ENCODE measurements at places on chromosomes 7 and 10. TPM values are rescaled to one million over a fixed set of nuclear protein-coding genes. Genes with fewer than 3 reads are reported as not detected.

Gene TBX20
- total RNA-seq: 0.27 TPM

Gene EVX1
- 0.32 TPM for total RNA-seq

Gene BTBD16
- total RNA-seq: 0.13 TPM

Gene HOXA7
- total RNA-seq: 21.9 TPM

Gene SKIDA1
- 0.10 TPM for total RNA-seq

Gene DRGX
- 0.16 TPM for total RNA-seq

Gene GRM3
- total RNA-seq: not detected

Gene FGF8
- total RNA-seq: not detected

Gene OR2A5
- not detected for total RNA-seq

Gene TMEM273
- 5.1 TPM for total RNA-seq

Gene LIPM
- total RNA-seq: not detected

Gene PPP1R9A
- total RNA-seq: 20.2 TPM

DNA sequence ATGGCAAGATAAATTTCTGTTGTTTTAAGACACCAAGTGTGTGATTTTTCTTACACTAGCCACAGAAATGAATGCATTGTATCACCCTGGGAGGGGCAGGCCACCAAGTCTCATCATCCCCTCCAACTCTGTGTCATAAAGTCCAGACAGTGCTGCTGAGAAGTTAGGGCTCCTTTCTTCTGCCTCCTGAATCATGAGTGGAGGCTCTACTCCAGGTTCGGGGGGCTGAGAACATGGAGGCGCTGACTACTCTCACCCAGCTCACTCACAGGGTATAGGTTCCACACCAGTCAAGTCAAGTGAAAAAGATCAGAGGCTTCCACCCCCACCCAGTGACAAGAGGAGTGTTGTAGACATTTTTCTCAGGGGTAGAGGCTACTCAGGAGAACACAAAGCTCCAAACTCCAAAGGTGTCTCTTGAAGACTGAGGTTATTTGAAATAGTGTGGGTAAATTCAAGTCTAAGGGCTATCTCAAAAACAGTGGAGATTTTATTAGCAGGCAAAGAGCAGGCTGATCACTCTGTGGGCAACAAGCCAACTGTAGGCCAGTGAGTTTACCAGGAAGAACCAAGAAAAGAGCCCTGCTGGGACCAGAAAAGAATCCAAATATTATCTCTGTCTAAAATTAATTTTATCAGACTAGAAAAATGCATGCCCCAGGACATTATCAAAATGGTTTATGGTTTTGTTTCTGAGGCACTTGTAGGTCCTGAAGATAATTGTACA is 118.6 kb upstream of the RET start:
- H3K4me3 ChIP-seq: no peak overlapping the region
- peak; percentile 12 for DNase-seq
- H3K27me3 ChIP-seq: no peaks in the 10 kb centered on the region

DNA sequence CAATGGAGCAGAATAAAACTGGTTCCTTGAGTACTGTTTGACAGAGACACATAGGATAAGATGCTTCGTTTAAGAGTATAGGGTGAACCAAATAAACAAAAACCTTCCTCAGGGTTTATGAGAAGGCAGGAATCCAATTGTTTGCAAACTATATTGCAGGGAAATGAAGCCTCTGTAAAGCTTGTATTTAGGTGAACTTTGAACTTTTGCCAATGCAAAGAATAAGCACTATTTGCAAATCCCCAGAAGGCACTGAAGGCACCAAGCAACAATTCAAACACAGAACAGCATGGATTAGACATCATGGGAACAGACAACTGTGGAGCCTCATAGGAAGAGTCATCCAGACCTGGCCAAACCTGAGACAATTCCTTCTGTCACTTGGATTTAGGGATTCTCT is 47.1 kb upstream of the WASL start:
- peak overlapping the region; percentile 74 for H3K27ac ChIP-seq
- H3K4me3 ChIP-seq: no peak overlapping the region
- H3K27me3 ChIP-seq: no peaks in the 10 kb centered on the region
- no peaks in the 10 kb centered on the region for H3K36me3 ChIP-seq
- no peak for DNase-seq
- H3K4me1 ChIP-seq: peaks cover 4% of the 10 kb centered on the region

GRCh38 chr10:116866987-116867595 is 17.8 kb downstream of the ENO4 start:
- DNase-seq: no peak
- no peaks in the 10 kb centered on the region for H3K27me3 ChIP-seq
- no peak overlapping the region for H3K4me3 ChIP-seq
- H3K27ac ChIP-seq: no peak overlapping the region
- no peaks in the 10 kb centered on the region for H3K36me3 ChIP-seq

GRCh38 chr10:77266242-77266641 is 371.4 kb downstream of the KCNMA1 start:
- H3K36me3 ChIP-seq: no peaks in the 10 kb centered on the region
- H3K27ac ChIP-seq: no peak overlapping the region
- no peak for DNase-seq
- no peaks in the 10 kb centered on the region for H3K27me3 ChIP-seq
- H3K4me1 ChIP-seq: no peaks in the 10 kb centered on the region

DNA sequence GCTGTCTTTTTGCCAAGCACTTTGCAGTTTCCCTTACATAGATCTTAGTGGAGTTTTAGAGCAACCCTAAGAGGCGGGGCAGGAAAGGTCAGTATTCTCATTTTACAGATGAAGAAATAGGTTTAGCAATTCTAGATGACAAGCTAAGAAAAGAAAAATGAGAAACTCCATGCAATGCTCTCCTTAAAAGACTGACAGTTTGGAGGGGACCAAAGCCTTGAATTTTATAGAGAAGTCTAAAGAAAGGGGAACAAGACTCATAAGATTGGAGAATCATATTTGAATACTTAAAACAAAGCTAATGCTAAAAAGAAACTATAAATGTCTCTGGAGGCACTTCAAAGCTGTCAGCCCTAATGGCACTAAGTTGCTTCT is 19.6 kb downstream of the CEP55 start:
- H3K36me3 ChIP-seq: no peaks in the 10 kb centered on the region
- no peaks in the 10 kb centered on the region for H3K4me1 ChIP-seq
- no peak overlapping the region for H3K4me3 ChIP-seq
- no peaks in the 10 kb centered on the region for H3K27me3 ChIP-seq
- no peak overlapping the region for H3K27ac ChIP-seq

- H3K4me1 ChIP-seq: no peaks in the 10 kb centered on the region
- no peak for DNase-seq
- H3K4me3 ChIP-seq: no peak overlapping the region
- H3K36me3 ChIP-seq: no peaks in the 10 kb centered on the region
- H3K27ac ChIP-seq: no peak overlapping the region
- H3K27me3 ChIP-seq: no peaks in the 10 kb centered on the region
Observed at GRCh38 chr7:94250987-94251386, 143.7 kb upstream of the COL1A2 start.

DNA sequence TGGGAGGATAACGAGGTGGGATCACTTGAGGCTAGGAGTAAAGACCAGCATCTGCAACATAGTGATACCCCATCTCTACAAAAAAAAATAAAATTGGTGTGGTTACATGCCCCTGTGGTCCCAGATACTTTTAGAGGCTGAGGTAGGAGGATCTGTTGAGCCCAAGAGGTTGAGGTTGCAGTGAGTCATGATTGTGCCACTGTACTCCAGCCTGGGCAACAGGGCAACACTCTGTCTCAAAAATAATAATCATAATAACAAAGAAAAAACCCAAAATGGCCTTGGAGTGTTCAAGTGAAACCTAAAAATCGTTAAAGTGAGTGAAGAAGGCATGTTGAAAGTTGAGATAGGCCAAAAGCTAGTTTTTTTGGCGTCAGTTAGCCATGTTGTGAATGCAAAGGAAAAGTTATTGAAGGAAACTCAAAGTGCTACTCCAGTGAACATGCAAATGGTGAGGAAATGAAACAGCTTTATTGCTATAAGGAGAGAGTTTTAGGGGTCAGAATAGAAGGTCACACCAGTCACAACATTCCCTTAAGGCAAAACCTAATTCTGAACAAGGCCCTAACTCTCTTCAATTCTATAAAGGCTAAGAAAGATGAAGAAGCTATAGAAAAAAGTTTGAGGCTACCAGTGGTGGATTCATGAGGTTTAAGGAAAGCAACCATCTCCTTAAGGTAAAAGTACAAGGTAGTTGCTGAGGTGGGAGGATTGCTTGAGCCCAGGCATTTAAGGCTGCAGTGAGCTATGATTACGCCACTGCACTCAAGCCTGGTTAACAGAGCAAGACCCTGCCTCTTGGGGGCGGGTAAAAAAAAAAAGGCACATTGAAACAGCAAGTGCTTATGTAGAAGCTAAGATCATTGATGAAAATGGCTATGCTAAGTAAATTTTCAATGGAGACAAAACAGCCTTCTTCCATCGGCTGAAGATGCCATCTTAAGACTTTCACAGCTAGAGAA is 45.4 kb upstream of the STOX1 start:
- no peak for DNase-seq
- peaks cover 13% of the 10 kb centered on the region for H3K36me3 ChIP-seq
- no peak overlapping the region for H3K27ac ChIP-seq
- no peak overlapping the region for H3K4me3 ChIP-seq

DNA sequence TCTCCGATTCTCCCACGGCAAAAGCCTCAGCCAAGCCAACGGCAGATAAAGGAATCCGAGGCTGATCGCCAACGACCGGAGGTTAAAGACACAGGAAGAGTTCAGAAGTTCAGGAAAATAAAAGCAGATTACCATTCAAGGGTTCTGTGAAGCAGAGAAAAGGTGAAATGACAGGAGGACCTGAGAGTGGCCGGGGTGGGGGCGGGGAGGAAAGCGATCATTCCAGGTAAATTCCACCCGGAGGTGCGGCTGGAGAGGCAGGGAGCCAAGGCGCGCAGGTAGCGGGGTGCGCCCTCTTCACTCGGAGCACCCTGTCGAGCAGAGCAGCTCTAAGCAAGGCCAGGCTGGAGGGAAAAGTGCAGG is 35.3 kb upstream of the SEPHS1 start:
- peaks cover 5% of the 10 kb centered on the region for H3K4me1 ChIP-seq
- H3K27ac ChIP-seq: peak overlapping the region; percentile 68
- H3K36me3 ChIP-seq: no peaks in the 10 kb centered on the region
- DNase-seq: peak; percentile 84

GRCh38 chr10:11782793-11783557 is 40.2 kb upstream of the PROSER2 start:
- no peak overlapping the region for H3K4me3 ChIP-seq
- H3K36me3 ChIP-seq: no peaks in the 10 kb centered on the region
- H3K4me1 ChIP-seq: no peaks in the 10 kb centered on the region
- H3K27me3 ChIP-seq: no peaks in the 10 kb centered on the region
- DNase-seq: no peak

- no peaks in the 10 kb centered on the region for H3K27me3 ChIP-seq
- H3K4me1 ChIP-seq: peaks cover 6% of the 10 kb centered on the region
- peak; percentile 48 for DNase-seq
- H3K36me3 ChIP-seq: no peaks in the 10 kb centered on the region
Observed at GRCh38 chr7:27193335-27194001, 6.4 kb downstream of the HOXA13 start.

- no peak overlapping the region for H3K4me3 ChIP-seq
- H3K36me3 ChIP-seq: no peaks in the 10 kb centered on the region
- H3K27ac ChIP-seq: no peak overlapping the region
- DNase-seq: no peak
- peaks cover 4% of the 10 kb centered on the region for H3K27me3 ChIP-seq
- no peaks in the 10 kb centered on the region for H3K4me1 ChIP-seq
Observed at GRCh38 chr10:49115796-49116508, 630 bp upstream of the VSTM4 start.

DNA sequence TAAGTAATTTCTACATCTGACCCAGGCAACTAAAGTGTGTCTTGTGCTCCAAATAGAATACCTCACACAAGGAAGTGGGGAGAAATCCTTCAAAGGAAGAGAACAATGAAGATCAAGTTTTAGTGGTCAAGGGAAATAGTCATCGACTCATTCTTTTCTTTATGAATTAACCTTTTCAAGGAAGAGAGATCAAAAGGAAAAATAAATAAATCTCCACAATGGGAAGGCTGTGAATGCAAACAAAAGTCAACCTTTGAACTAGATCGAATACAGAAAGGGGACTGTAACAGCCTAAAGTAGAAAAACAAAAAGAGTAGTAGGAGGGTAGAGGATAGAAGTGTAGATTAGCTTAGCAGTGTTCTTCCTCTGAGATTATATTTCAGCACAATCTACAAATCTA is 274.6 kb upstream of the COBL start:
- no peaks in the 10 kb centered on the region for H3K27me3 ChIP-seq
- H3K27ac ChIP-seq: no peak overlapping the region
- no peak overlapping the region for H3K4me3 ChIP-seq
- peaks cover 5% of the 10 kb centered on the region for H3K4me1 ChIP-seq
- no peaks in the 10 kb centered on the region for H3K36me3 ChIP-seq

DNA sequence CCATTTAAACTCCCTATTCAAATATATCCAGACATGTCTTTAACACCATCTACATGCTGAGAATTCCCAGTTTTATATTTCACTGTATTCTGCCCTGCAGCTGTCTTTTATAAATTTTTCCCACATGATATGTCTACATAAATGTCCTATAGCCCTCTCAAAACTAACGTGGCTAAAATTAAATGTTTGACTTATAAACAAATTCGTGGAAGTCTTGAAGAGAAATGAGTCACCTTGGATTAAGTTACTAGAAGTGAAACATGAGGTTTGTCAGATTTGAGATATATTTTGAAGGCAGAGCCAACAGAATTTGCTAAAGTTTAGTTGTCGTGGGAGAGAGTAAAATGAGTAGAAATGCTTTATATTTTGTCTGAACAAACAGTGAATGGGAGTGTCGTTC is 386.9 kb upstream of the CNTNAP2 start:
- H3K27ac ChIP-seq: no peak overlapping the region
- H3K4me1 ChIP-seq: no peaks in the 10 kb centered on the region
- no peaks in the 10 kb centered on the region for H3K36me3 ChIP-seq
- H3K27me3 ChIP-seq: no peaks in the 10 kb centered on the region

GRCh38 chr7:15556339-15557105 is 5.3 kb downstream of the AGMO start:
- H3K4me1 ChIP-seq: no peaks in the 10 kb centered on the region
- H3K27me3 ChIP-seq: no peaks in the 10 kb centered on the region
- no peaks in the 10 kb centered on the region for H3K36me3 ChIP-seq
- no peak overlapping the region for H3K4me3 ChIP-seq
- no peak for DNase-seq

DNA sequence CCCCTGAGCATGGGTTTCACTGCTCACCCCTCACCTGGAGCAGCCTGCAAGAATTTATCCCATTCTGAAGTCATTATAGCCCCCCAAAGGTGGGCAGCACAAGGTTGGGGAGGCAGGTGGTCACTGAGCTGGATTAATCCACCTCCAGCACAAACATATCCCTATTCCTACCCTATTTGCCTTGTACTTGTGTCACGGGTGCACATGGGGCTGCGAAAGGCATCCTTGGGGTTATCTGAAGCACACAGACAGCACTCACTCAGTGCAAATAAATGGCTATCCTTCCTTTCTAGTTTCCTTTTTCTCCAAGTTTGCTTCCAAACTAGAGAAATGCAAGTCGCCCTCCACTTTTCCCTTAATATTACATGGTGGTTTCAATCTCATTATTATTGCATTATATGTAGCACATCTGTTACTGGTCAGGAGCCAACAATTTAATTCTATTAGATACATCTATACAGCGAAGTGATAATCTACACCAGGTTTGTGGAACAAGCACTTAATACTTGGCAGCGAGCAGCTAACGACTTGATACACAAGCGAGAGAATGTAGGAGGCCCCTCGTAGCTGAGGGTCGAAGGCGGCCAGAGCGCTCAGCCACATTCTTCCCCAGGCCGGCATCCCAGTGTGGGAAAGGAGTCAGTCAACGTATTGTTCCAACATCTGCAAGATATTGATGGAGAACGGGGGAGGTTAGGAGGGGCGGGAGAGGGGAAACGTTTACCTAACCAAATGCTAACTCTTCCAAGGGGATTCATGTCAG is 121.3 kb upstream of the HABP2 start:
- H3K27me3 ChIP-seq: no peaks in the 10 kb centered on the region
- no peak overlapping the region for H3K4me3 ChIP-seq
- H3K27ac ChIP-seq: no peak overlapping the region
- DNase-seq: no peak
- H3K36me3 ChIP-seq: no peaks in the 10 kb centered on the region
- no peaks in the 10 kb centered on the region for H3K4me1 ChIP-seq
